ENCODE measurements at places on chromosomes 1 and 21.

DNA sequence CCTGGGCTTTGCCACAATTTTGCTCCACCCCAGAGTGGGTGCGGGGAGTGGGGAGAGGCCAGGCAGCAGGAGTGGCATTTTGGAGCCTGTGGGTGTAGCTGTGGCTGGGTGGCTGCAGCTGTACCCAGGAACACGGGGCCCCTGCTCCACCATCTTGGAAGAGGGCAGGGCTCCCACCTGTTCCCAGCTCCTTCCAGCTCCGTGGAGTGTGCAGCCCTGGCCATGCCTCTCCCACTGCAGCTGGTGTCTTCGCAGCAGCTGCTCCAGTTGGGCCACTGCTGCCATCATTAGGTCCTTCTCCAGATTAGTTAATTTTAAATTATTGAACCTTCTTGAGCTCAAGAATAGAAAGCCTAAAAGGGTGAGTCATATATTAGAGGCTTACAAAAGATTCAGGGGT lies 17.6 kb downstream of the FAM20B start:
- no peaks in the 10 kb centered on the region for H3K27me3 ChIP-seq
- no peaks in the 10 kb centered on the region for H3K36me3 ChIP-seq
- no peak overlapping the region for H3K4me3 ChIP-seq
- H3K27ac ChIP-seq, result no peak overlapping the region
- peaks cover 9% of the 10 kb centered on the region for H3K4me1 ChIP-seq
- DNase-seq, result no peak

DNA sequence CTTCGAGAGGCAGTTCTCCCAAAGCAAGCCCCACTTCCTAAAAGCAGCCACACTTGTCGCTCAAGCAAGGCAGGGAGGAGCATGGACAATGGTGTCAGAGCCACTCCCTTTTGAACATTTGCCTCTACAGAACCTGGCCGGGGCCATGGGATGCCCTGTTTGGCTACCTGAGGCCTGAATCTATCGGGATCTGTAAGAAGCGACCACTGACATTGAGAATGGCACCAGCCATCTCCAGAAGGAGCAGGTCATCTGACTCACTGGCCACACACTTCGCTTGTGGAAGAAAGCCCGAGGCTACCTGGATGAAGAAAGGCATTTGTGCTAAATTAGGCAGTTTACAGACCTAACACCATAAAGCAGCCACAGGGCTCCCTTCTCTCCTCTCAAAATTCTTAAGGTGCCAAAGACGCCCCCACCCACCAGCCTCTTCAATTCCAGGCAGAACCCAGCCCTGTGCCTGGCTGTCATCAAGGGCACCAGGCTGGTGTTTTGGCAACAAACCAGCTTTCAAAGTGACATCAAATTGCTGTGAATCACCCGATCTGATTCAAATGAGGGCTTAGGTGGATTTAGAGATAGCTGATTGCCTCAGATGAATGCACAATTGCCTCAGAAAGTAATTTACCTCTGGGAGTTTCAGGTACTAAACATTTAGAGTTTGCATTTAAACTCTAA lies 104.8 kb downstream of the ETS2 start:
- no peak for DNase-seq
- no peak overlapping the region for H3K27ac ChIP-seq
- H3K36me3 ChIP-seq, result no peaks in the 10 kb centered on the region
- H3K4me3 ChIP-seq, result no peak overlapping the region

DNA sequence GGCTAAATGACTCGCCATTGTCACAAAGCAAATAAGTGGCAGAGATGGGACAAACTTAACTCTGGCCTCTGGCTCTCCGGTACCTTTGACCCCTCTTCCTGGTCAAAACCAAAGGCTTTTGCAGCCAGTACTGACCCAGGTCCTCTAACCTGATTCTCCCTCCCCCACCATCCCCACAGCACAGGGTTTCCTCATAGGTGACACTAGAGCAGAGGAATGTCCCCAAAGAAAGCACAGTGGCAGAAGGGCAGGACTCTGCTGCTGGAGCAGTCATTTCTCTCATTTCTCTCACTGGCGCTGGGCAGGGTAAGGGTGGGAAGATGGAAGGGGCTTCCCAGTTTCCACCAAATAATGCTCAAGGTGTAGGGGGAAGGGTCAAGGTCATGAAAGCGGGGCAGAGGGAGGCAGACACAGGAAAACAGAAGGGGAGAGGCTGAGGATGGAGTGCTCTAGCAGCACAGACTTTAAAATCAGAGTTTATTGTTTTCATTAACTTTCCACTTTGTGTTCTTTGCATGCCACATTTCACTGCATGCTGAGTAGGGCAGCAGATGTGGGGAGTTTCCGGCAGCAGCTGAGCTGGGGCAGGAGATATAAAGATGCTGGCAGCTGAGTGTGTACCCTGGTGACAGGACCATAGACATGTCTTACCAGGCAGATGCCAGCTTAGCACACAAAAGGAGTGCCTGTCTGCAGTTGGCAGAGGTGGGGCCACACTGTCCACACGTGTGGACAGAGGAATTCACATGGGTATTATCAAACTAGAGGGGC lies 80.5 kb downstream of the FAM78B start:
- H3K36me3 ChIP-seq, result no peaks in the 10 kb centered on the region
- no peak overlapping the region for H3K27ac ChIP-seq
- no peaks in the 10 kb centered on the region for H3K27me3 ChIP-seq
- no peak for DNase-seq

DNA sequence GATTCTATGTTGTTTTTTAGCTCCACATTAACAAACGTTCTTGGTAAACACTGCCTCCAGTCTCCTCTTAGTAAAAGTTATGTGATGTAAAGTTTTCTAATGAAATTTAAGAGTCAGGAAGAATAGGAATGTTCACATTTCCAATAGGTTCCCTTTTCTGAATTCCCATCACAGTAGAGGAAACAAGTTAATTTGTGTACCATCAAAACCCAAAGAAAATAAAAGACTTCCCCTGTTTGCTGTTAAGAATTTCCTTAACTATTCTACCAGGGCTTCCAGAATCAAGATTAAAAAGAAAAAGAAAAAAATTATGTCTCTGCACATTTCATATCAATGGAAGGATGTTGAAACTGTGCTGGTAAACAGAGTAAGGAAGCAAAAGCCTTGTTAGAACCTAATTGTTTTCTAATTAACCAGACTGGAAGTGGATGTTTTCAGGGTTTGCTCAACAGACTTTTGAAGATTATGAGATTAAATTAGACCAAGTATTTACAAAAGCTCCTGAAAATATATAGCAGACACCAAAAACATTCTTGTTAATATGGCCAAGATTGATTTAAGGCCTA lies 43.4 kb upstream of the PALMD start:
- DNase-seq, result no peak
- no peak overlapping the region for H3K4me3 ChIP-seq
- H3K27me3 ChIP-seq, result no peaks in the 10 kb centered on the region
- H3K4me1 ChIP-seq, result no peaks in the 10 kb centered on the region
- H3K27ac ChIP-seq, result no peak overlapping the region

- peak overlapping the region; percentile 93 for H3K27ac ChIP-seq
- no peaks in the 10 kb centered on the region for H3K27me3 ChIP-seq
- DNase-seq, result no peak
- H3K36me3 ChIP-seq, result peaks cover 8% of the 10 kb centered on the region
- peak overlapping the region; percentile 97 for H3K4me3 ChIP-seq
Measured at GRCh38 chr1:100265562-100265930, 470 bp upstream of the RTCA start.

DNA sequence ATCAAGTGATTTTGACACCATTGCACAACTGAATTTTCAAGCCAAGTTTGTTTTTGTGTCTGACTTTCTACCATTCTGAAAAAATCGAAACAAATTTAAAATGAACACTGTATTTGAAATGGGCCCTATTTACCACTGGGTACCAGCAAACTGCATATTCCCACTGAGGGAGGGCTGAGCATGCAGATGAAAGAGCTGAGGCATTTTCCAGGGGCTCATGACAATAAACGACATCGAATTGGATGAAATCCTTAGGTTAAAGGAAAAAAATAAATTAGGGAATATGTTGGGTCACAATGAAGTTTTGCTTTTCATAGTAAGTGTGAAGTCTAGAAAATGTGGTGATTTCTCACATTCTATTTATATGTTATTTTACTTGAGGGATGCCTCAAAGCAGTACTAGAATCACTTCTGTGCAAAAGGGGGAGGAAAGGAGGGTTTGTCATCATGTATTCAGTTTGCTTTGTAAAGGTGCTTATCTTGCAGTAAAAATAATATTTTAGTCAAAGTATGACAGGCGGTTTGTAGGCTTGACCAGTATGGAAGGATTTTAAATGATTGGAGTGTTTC lies 11.2 kb downstream of the ZBTB18 start:
- no peak overlapping the region for H3K27ac ChIP-seq
- H3K27me3 ChIP-seq, result no peaks in the 10 kb centered on the region
- H3K36me3 ChIP-seq, result no peaks in the 10 kb centered on the region
- DNase-seq, result no peak
- H3K4me1 ChIP-seq, result no peaks in the 10 kb centered on the region

- no peaks in the 10 kb centered on the region for H3K27me3 ChIP-seq
- no peak overlapping the region for H3K4me3 ChIP-seq
Measured at GRCh38 chr1:196193896-196194559, 414.2 kb downstream of the KCNT2 start.

DNA sequence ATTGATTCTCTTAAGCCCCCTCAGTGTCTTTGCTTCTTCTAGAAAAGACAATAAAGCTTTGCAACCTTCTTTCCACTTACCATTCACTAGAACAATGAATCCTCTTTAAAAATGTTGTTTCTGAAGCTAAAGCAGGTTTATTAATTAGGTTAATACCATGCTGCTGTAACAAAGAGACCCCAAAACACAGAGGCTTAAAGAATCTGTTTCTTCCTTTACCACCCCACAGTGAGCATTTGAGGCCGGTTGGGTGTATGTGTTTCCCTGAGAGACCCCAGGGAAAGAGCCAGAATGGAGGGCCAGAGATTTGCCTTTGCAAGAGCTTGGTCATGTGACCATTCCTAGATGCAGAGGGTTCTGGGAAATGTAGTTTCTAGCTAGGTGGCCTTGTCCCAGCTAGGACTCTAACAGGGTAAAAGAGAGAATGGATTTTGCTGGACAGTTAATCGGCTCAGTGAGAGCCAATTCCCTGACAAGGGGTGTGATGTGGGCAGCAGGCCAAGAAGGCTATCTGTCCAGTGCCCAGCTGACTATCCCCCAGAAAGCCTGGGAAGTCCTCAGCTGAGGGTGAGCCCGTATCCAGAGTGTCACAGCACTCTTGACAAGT lies 191.8 kb upstream of the TMEM51 start:
- H3K36me3 ChIP-seq, result no peaks in the 10 kb centered on the region
- H3K27ac ChIP-seq, result no peak overlapping the region
- no peaks in the 10 kb centered on the region for H3K27me3 ChIP-seq
- H3K4me1 ChIP-seq, result no peaks in the 10 kb centered on the region

DNA sequence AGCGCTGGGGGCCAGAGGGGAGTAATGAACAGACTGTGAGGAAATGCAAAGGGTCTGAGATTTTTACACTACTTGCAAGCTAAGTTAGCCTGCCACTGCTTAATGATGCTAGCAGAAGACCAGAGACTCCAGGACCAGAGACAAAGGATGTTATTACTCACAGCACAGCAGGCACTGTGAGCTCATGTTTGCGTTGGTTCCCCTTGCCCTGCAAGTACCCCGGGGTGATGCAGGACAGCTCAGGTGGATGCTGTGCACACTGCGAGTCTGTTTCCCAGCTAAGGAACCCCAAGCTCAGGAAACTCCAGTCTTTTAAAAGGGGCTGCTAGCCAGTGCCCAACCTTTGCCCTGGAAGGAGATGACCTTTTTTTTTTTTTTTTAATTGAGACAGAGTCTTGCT lies 1.2 kb downstream of the FHAD1 start:
- H3K4me3 ChIP-seq, result no peak overlapping the region
- H3K27ac ChIP-seq, result no peak overlapping the region
- peaks cover 41% of the 10 kb centered on the region for H3K4me1 ChIP-seq
- peaks cover 9% of the 10 kb centered on the region for H3K27me3 ChIP-seq
- no peaks in the 10 kb centered on the region for H3K36me3 ChIP-seq

- DNase-seq, result no peak
- no peaks in the 10 kb centered on the region for H3K36me3 ChIP-seq
- H3K27me3 ChIP-seq, result no peaks in the 10 kb centered on the region
- no peak overlapping the region for H3K4me3 ChIP-seq
- H3K27ac ChIP-seq, result peak overlapping the region; percentile 64
Measured at GRCh38 chr1:109823543-109824348, 60.0 kb upstream of the EPS8L3 start.

- H3K4me1 ChIP-seq, result peaks cover 48% of the 10 kb centered on the region
- H3K4me3 ChIP-seq, result no peak overlapping the region
- peak overlapping the region; percentile 64 for H3K27ac ChIP-seq
Measured at GRCh38 chr1:91732291-91733107, 153.5 kb downstream of the TGFBR3 start.

GRCh38 chr1:19036041-19036812 lies 79.8 kb upstream of the IFFO2 start:
- no peaks in the 10 kb centered on the region for H3K36me3 ChIP-seq
- H3K27ac ChIP-seq, result no peak overlapping the region
- no peaks in the 10 kb centered on the region for H3K4me1 ChIP-seq
- no peak overlapping the region for H3K4me3 ChIP-seq
- DNase-seq, result no peak

DNA sequence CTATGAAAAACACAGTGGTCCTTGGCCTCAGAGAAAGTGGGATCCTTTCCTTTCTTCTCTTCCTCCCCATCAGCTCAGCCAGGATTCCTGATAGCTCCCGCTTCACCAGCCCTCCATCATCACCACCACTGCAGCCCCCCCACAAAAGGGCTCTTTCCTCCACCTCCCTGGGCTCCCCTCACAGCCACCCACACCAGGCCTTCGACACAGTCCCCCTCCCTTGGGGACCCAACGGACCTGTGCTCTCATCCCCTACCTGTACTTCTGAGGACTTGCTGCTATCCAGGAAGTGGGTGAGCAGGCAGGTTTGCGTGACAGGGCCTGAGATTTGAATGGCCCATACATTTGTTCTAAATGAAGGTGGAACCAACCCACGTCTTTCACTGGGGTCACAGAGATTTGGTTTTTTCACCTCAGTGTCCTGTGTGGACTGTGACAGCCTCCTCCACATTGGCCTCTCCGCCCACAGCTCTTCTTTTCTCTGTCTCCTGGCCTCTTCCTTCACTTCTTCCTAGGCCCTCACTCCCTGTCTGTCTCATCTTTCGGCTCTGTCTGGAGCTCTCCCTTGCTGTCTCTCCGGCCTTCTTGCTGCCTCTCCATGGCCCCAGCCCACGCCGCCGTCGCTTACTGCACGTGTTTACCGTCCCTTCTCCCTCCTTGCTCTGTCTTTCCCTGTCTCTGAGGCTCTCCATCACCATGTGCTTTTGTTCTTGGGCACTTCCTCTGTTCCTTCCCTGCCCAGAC lies 238.6 kb downstream of the FOXD2 start:
- no peak overlapping the region for H3K27ac ChIP-seq
- H3K4me3 ChIP-seq, result no peak overlapping the region
- H3K27me3 ChIP-seq, result no peaks in the 10 kb centered on the region
- no peaks in the 10 kb centered on the region for H3K4me1 ChIP-seq
- no peaks in the 10 kb centered on the region for H3K36me3 ChIP-seq

GRCh38 chr1:19814681-19815503 lies at the start of gene RNF186:
TSS of gene RNF186 (minus strand) at chr1:19815283. CDS start at chr1:19815101, 182 bp downstream.
- no peak within 1 kb of the TSS for H3K4me3 ChIP-seq
- no peak within 1 kb of the TSS for H3K27ac ChIP-seq
- no peaks in the 10 kb centered on the region for H3K4me1 ChIP-seq
- no peaks in the 10 kb centered on the region for H3K27me3 ChIP-seq
- no peak for DNase-seq

DNA sequence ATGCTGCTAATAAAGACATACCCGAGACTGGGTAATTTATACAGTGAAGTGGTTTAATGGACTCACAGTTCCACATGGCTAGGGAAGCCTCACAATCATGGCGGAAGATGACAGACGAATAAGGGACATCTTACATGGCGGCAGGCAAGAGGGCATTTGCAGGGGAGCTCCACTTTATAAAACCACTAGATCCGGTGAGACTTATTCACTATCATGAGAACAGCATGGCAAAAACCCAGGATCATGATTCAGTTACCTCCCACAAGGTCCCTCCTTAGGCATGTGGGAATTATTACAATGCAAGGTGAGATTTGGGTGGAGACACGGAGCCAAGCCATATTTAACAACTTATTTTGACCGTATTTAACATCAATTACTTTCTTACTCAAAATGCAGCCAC lies 739.0 kb downstream of the NCAM2 start:
- H3K27me3 ChIP-seq, result no peaks in the 10 kb centered on the region
- no peaks in the 10 kb centered on the region for H3K36me3 ChIP-seq
- H3K27ac ChIP-seq, result no peak overlapping the region
- no peak for DNase-seq

All from CD8-positive, alpha-beta memory T cell (primary cell).